ENCODE measurements at places on chromosomes 5 and 9.

DNA sequence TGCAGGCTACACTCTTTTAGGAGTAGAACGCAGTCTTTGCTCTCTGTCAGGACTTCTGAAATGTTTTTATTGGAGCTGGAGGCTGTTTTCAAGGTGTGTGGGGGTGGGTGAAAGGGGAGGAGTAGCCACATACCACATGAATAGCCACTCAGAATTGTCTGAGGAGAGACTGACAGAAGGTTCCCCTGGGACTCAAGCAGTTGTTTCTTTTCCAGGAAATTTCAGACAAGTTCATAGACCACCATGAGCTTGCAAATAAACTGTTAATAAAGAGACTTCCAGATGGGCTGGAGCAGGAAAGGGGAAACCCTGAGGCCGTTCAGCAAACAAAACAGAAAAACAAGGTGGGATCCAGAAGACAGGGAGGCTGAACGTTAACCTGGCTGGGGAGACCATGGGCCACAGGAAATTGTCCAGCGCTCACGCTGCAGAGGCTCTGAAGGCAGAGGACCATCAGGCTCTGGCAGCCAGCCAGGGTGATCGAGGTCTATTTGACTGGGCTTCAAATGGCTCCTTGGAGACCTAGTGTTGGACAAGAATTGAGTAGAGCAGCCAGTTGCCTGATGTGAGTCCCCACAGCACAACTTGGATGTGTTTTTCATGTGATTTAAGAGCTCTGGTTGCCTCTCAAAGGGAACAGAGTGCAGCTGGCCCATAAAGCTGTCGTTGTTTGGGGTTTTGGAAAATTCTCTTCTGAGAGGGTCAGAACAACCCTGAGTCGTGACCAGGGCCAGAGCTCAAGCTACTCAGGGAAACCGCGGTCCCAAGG, 159.2 kb upstream of the RAI14 start:
- no peak for DNase-seq

DNA sequence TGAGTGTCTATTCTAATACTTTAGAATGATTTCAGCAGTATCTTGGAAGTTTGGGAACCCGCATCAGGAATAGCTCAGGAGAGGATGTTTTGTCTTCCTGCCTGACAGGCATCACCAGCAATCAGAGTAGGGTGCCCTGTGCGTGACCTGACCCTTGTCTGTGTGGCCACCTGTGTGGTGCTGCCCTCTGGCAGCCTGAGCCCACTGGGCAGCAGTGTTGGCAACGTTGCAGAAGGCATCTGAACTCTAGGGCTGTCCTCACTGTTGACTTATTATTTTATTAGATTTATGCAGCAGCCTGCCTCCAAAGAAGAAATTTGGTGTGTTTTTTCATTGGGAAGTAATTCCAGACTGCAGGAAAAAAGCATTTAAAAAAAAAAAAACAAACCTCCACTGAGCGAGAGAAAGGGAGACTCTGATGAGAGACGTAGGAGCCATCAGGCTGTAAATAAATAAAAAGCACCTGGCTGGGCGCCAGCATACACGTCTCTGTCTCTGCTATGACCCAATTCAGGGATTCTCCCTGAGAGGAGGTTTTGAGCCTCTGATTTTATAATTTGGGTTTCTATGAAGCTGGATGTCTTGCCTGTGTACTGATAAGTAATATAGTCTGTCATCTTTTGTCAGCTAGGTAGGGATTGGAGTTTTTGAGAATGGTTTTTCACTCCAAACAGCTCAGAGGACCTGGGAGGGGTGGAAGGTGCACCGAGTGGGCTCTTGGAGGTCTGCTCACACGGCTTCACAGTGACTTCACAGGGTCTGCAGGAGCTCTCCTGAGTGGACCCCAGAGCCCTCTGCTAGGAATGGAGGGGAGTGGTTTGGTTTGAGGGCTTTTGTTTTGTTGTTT, 49.0 kb downstream of the FAM78A start:
- no peak for DNase-seq

- no peak for DNase-seq
These were observed 12.9 kb downstream of the GRXCR2 start for GRCh38 chr5:145859897-145860296.

- no peak for DNase-seq
These were observed 60.1 kb downstream of the FOCAD start for GRCh38 chr9:20744036-20744630.

DNA sequence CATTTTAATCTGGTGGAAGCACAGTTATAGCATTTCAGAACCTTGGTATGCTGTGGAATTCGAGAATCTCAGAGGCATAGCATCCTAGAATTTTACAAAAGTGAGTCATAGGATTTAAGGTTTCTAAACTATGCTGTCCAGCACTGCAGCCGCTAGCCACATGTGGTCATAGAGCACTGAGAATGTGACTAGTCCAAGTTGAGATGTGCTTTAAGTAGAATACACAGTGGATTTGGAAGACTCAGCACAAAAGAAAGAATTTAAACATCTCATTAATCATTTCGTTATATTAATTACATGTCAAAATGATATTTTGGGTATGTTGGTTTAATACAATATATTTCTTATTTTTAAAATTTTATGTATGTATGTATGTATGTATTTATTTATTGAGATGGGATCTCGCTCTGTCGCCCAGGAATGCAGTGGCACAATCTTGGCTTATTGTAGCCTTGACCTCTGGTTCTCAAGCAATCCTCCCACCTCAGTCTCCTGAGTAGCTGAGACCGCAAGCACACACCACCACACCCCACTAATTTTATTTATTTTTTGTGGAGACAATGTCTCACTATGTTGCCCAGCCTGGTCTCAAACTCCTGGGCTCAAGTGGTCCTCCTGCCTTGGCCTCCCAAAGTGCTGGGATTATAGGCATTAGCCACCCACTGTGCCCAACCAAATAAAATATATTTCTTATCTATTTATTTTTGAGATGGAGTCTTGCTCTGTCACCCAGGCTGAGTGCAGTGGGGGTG, 20.4 kb upstream of the RPS14 start:
- DNase-seq, result no peak

DNA sequence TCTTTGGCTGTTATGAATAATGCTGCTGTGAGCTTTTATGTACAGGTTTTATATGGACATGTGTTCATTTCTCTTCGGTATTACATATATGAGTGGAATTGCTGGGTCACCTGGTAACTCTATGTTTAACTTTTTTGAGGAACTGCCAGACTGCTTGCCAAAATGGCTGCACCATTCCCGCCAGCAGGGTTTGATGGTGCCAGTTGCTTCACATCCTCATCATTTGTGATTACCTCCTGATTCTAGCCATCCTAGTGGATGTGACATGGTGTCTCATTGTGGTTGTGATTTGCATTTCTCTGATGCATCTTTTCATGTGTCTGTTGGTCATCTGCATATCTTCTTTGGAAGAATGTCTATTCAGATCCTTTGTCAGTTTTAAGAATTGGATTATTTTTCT, 10.7 kb downstream of the NANS start:
- DNase-seq, result no peak

GRCh38 chr5:125044491-125045282, 298.2 kb upstream of the ZNF608 start:
- DNase-seq, result no peak

DNA sequence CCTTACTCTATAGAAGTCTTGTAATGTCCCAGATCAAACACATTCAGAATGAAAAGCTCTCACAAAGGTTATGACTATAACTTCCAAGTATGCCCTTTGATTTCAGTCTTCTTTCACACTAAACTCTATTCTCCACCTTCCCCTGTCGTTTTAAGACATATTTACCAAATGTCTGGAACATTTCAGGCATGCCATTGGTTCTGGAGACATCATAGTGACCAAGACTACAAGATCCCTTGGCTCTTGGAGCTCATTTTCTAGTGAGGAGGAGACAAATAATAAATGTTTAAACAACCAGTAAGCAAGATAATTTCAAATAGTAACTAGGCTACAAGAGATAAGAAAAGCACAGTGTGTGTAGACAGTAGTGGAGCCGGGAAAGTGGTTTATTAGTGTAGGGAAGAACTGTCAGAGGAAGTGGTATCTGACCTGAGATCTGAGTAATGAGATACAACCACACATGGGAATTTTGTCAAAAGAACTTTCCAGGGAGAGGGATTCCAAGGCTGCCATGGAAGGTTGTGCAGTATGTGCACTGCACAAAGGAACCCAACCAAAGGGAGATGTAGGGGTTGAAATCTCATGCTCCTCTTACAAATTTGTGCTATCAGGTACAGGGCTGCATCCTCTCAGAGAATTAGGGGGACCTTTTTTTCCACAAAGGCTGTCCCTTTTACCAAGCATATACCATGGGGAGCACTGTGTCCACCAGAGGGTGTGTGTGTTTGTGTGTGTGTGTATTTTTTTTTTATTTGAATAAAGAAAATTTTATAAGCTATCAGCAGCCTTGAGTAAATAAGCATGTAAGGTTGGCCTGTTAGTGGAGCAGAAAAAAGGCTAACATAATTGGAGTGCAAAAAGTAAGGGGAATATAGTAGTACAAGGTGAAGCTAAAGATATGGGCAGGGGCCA, 1279.1 kb upstream of the WWC1 start:
- no peak for DNase-seq

Data from stimulated activated CD8-positive, alpha-beta memory T cell treated with anti-CD3 and anti-CD28 coated beads, Interleukin-7, amount 100 ng/mL, for 1 hour (primary cell).